Renal cortex interstitium (tissue), 15 donors: ENCODE measurements at places on chromosomes 13 and 19. TPM values are rescaled to one million over a fixed set of nuclear protein-coding genes. Genes with fewer than 3 reads are reported as not detected.

GRCh38 chr13:40758811-40759210 lies 12.2 kb downstream of the MRPS31 start:
- DNase-seq: no peak

DNA sequence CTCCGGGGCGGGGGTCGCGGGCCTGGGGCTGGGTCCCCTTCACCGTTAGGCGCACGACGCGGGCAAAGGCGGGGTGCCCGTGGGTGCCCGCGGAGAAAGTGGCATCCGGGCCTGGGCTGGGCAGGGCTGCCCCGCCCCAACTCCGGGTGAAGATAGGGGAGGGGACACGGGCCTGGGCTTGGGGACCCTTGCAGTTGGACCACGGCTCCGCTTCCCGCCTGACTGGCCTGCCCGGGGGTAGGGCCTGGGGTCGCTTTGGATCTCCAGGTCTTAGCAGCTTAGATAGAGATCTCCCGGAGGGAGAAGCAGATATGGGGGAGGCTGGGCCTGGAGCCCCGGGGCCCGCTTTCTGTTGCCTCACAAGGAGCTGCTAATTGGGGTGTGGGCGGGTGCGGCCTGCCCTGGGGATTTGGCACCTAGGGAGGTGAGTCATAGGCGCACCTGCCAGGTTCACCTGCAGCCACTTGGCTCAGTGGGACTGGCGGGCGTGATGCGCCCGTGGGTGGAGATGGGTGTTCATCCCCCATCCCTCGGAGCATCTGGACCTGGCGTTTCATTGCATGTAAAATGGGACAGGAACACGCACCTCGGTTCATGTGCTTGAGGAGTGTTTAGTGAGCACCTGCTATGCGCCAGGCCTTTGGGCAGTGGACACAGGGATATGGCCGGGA lies 585 bp downstream of the MAP1S start:
- DNase-seq: no peak

- no peak for DNase-seq
These were observed 5.2 kb downstream of the FRY start for GRCh38 chr13:32036757-32037156.

C1QTNF9 gene
- 0.30 TPM for polyA plus RNA-seq

MISP gene
- polyA plus RNA-seq: 14.4 TPM

RASAL3 gene
- 1.3 TPM for polyA plus RNA-seq

- DNase-seq: no peak
These were observed 9.4 kb downstream of the LTBP4 start for GRCh38 chr19:40610396-40611064.

ANKRD27 gene
- polyA plus RNA-seq: 22.3 TPM

GRCh38 chr13:40069173-40070044 lies 413.9 kb downstream of the COG6 start:
- peak; percentile 56 for DNase-seq

SEMA6B gene
- polyA plus RNA-seq: 1.6 TPM
